Activated naive CD8-positive, alpha-beta T cell treated with anti-CD3 and anti-CD28 coated beads for 36 hours (primary cell): ENCODE measurements at places on chromosomes 1 and 21.

DNA sequence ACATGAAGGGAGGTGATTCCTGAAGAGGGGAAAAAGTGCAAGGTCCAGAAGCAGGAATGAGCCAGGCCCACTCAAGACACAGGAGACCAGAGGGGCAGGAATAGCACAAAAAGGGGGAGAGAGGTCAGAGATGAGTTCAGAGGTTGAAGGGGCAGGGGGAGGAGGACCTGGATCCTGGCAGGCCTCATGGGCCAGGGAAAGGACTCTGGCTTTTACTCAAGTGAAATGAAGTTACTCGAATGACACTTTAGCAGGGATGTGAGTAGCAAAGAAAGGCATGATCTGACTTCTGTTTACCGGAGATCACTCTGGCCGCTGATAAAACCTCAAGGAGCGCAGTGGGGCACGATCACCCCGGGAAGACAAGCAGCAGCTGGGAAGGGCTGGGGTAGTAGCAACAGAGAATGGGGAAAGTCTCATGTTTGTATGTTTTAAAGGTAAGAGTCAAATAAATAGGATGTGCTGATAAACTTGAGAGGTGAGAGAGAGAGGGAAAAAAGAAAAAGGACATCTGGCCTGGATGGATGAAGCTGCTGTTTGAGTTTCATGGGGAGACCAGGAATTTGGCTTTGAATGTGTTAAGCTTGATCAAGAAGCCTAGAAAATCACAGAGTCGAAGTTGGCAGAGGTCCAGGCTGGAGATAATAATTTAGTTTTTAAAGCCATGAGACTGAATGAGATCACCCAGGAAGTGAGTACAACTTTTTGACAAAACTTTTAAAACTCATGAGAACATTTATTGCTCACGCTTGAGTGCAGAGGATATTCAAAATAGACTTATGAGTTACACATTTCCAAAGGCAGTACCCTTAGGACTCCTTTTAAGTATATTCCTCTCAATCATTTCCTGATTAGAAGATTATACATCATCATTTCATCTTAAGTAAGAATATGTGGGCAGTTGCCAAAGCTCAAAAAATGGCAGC, 156.0 kb downstream of the RERE start:
- no peak for DNase-seq

DNA sequence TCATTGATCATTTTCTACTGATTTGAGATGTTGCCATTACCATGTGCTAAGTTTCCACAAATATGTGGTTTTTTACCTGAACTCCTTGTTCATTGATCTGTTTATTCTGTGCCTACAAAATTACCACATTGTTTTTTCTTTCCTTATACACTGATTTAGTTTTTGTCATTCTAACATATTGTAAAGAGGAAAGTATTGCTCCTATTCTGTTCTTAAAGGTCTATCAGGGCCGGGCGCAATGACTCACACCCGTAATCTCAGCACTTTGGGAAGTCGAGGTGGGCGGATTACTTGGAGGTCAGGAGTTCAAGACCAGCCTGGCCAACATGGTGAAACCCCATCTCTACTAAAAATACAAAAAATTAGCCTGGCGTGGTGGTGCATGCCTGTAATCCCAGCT, 75.1 kb downstream of the CAMTA1 start:
- peak; percentile 7 for DNase-seq

- DNase-seq, result no peak
Measured at GRCh38 chr1:3495776-3496745, 41.6 kb downstream of the ARHGEF16 start.

DNA sequence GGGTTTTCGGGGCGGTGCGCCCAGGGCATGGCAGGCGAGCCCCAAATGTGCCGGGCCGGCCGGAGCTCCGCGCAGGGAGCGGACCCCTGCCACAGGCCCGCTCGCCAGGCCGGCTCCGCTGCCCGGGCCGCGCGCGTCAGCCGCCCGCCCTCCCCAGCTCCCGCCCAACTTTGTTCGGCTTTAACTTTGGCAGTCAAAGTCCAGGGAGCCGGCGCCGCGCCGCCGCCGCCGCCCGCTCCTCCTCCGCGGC, 488 bp downstream of the SLC35D1 start:
- DNase-seq, result no peak

DNA sequence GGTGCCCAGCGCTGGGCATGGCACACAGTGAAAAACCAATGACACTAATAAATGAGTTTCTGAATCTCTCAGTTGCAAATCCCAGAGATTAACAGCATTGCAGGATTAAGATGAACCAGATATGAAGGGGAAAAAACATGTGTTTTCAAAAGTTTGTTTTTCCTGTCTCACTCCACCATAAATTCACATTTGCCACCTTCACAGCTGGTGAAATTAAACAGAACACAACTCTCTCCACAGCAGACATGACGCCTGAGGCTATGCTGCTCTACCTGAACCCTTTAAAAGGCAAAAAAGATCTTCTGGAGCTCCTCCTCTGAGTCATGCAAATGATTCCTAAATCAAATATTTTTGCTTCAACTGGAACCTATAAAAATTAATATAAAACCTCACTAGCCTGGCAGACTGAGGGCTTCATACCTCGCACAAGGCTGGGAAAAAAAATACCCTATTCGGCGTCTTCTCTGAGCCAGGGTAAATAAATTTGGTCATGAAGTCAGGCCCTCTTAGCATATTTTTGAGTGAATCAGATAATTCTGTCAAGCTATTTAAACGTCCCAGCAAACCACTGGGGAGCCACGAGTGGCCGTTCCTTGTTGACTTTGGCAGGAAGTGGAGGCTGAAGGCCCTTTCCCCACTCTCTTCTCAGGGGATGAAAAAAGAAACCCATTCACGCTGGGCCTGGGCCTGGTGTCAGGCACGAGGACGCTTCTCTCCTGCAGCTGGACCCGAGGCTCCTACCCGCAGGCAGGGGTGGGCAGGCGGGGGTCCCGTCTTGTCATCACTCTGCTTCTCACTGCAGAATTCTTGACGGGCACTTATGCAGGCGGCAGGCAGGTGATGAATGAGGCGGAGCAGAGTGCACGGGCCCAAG, 53.0 kb downstream of the DMRTB1 start:
- DNase-seq, result no peak

GRCh38 chr1:205591522-205592351, 40.1 kb downstream of the ELK4 start:
- DNase-seq, result peak; percentile 89

GRCh38 chr1:45685308-45686014, 872 bp downstream of the GPBP1L1 start:
- no peak for DNase-seq

DNA sequence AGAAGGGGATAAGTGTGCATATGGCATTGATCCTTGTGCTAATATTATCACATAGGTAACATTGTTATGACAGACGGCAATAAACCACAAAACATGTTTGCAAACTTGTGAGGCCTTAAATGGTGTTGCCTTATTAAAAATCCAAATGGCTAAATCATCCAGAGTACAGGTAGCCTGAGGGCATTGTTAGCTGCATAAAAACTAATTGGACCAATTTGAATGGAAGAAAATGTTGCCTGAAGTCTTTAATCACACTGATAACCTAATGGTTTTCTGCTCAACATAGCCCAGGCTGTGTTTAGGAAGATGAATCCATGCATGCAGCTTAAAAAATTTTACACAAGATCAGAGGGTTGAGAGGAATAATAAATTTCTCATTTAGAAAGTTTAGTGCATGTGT, 19.4 kb upstream of the LRRC53 start:
- DNase-seq, result no peak

DNA sequence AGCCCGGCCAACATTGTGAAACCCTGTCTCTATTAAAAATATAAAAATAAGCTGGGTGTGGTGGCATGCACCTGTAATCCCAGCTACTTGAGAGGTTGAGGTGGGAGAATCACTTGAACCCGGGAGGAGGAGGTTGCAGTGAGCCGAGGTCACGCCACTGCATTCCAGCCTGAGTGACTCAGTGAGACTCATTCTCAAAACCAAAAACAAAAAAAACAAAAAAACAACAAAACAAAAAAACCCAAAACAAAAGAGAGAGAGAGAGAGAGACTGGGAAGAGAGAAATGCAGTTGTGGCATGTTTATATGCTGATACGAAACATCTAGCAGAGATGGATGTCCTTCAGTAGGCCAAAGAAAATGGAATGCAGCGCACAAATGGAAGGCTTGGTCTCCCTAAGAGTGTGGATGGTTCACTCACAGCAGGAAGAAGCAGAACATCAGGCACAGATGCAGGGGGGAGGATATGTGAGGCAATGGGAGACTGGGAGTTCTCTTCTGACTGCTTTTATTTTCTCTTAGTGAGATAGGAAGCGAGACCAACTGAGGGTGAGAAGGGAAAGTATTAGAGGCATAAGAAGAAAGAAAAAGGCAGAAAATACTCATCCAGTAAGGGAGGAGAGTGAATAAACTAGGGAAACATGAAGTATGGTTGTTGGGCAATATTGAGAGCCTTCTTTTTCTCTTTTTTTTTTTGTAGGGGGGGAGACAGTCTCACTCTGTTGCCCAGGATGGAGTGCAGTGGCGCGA, 16.0 kb downstream of the THEM4 start:
- DNase-seq, result no peak

- no peak for DNase-seq
Measured at GRCh38 chr1:28306301-28306949, 22.4 kb upstream of the MED18 start.

DNA sequence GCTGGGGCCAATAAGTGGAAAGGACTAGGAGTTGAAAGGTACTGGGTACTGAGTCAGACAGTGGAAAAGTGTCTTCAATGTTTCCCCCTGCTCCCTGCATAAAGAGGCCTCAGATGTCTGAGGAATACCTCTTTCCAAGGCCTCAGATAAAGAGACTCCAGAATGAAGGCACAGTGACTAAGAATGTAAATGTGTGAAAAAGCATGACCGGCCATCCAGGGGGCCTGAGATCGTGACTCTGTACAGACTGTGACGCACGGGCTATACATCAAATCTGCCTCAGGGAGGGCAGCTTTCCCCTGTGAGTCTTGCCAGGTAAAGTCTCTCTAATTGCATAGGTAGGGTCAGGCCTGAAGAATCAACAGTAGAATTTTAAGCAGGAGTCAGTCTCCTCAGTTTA, 1690.5 kb downstream of the KCNT2 start:
- no peak for DNase-seq

DNA sequence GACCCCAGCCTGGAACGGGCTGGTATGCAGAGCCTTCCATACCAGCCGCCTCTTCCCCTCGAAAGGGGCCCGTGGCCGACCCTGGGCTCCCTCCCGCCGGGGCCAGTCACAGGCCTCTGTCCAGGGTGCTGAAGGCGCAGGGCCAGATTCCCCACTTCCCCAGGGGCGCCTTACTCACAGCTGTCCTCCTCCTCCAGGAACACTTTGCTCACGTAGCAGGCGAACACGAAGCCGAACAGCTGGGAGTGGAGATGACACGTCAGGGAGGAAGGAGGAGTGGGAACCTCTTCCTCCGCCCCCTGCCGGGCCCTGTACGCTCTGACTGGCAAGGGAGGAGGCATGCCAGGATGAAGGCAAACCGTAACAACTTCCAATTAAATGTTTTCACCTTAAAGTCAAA, 57.3 kb downstream of the NKAIN1 start:
- peak; percentile 50 for DNase-seq

DNA sequence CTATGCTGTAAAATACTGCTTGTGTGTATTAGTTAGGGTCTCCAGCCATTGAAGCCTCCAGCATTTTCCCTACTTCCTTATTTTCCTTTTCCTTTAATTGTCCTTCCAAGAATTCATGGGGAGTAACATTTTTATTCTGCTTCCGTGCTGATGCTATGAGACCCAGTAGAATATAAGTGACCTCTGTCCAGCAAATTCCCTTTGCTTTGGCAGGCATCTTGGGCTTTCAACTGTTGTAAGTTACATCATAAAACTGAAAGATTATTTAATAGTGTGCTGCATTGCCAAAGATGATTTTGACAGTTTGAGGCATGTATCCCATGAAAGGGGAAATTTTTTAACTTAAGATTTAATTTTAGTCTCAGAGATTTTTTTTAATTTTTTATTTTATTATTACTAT, 48.1 kb upstream of the B3GALT2 start:
- DNase-seq, result no peak

DNA sequence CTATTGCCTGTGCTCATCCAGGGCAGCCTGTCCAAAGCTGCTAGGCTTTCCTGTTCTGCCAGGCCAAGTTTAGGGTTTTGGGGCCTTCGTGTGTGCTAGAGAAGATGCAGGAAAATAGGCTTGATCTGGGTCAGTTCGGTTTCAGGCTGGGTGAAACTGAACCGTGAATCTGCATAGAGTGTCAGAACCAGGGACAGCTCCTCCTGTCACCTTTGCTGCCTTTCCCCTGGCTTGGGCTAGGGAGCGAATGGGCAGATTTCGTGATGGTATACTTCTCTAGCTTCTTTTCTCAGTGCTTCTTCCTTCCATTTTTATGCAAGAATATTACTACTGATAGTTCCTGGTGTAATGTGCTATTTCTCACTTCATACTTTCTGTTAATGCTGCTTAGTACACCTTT, 6.0 kb upstream of the AGO1 start:
- no peak for DNase-seq

DNA sequence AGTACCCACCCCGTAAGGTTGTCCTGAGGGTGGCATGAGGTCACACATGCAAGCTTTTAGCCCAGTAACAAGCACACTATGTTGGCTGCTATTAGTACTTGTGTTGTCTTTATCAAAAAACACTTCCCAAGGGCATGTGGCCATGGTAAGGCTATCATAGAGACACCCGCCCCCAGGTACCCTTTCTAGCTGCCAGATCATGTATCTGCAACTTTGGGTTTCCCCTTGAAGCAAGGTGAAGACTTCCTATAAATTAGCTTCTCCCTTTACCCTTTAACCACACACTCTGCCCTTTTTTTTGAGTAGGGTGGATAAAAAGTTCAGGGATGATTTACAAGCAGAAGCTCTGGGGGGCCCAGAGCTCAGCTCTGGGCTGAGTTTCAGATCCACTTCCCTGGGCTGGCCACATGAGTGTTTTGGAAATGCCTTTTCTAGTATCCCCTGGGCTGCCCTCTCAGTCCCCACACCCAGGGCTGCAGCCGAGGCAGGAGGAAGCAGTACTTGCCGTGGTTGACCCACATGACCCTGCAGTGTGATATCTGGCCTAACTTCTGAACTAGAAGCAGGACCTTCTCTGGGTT, 2.0 kb downstream of the ZDHHC18 start:
- no peak for DNase-seq

DNA sequence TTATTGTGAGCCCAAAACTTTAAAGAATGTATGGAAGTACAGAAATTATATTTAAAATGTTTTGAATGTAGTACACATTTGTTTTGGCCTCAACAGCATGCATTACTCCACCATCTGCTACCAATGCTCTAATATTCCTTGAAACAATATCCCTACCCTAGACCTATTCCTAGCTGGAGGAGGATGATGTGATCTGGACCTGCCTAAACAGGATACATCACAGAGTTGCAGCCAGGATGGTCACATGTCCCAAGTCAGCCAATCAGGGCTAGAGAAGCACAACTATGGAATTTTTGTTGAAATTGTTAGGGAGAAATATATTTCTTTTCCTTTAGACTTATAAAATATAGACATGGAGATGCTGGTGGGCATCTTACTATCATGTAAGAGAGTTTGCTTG, 623.3 kb upstream of the NR5A2 start:
- DNase-seq, result no peak
